ENCODE measurements at places on chromosomes 3 and 15.
A peak's percentile ranks its signal among the peaks of the same experiment; 100 is the strongest.

DNA sequence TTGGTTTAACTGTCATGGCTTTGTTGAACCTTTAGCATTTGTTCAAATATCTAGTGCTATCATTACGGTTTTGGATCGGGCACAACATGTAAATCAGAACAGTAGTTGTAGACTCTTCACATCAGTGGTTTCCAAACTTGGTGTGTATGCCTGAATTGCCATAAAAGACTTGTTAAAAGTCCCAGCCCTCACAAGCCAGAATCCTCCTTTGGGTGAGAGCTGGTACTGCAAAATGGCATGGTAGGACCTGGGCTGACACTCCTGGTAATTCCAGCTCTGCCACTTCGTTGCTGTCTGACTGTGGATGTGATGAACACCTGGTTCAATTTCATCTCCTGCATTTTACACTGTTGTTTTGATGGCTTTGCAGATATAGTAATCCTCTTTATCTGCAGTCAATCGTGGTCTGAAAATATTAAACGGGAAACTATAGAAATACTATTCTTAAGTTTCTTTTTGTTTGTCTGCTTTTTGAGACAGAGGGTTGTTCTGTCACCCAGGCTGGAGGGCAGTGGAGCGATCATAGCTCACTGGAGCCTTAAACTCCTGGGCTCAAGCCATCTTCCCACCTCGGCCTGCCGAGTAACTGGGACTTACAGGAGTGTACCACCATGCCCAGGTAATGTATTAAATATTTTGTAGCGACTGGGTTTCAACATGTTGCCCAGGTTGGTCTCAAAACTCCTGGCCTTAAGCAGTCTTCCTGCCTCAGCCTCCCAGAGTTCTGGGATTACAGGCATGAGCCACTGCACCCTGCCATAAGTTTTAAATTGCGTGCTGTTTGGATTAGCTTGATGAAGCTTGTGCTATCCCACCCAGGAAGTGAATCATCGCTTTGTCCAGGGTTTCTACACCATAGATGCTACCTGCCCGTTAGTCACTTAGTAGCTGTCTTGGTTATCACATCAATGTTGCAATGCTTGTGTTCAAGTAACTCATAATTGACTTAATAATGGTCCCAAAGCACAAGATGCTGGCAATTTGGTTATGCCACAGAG lies 61.6 kb downstream of the RAB7A start:
- DNase-seq, result peak; percentile 45

DNA sequence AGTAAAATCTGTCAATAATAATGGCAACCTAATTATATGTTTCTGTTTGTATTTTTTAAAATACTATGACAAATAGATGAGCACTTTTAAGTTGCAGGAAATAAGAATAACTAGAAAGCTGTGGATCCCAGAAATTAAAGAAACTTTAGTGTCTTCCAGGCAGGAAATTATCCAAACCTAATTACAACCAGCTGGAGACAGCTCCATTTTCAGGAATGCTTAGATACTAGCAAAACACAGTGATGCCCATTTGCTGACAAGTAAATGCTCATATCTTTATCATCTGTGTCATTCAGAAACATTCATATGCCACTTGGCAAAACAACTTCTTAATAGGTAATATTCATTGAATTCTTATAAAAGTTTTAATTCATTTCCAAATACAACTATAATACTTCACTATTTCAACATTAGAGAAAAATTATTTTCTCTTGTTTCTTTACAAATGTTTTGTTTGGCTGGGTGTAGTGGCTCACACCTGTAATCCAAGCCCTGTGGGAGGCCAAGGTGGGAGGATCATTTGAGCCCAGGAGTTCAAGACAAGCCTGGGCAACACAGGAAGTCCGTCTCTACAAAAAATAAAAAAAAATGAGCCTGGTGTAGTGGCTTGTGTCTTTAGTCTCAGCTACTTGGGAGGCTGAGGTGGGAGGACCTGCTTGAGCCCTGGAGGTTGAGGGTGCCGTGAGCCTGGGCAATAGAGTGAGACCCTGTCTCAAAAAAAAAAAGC lies 169.1 kb upstream of the TSPAN3 start:
- DNase-seq, result no peak

DNA sequence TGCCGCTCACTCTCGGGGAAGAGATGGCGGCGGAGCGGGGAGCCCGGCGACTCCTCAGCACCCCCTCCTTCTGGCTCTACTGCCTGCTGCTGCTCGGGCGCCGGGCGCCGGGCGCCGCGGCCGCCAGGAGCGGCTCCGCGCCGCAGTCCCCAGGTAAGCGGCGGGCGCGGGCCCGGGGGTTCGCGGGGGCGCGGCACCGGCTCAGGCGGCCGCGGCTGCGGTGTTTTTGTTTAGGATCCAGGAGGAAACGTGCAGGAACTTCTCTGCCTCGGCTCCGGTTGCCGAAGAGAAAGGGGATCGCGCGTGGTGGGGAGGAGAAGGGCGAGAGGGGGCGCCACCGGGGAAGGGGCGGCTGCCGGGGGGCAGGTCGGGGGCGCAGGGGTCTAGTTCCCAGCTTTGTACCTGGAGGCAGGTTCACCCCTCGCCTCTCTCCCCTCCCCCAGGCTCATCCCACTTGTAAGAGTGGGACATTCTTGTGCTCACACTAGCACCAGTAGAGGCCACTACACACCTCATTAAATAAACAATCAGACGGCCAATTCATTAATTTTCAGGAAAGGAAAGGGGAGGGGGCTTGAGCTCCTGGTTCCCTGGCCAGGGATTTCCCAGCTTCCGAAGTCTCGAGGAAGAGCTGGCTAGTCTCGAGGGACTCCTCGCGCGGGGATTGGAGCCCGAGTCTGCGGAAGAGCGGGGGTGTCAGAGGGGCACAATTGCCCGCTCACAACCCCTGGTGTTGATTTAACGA lies 562 bp downstream of the NEO1 start:
- peak; percentile 36 for DNase-seq

GRCh38 chr3:151949706-151950105 lies 76.3 kb downstream of the SUCNR1 start:
- no peak for DNase-seq

DNA sequence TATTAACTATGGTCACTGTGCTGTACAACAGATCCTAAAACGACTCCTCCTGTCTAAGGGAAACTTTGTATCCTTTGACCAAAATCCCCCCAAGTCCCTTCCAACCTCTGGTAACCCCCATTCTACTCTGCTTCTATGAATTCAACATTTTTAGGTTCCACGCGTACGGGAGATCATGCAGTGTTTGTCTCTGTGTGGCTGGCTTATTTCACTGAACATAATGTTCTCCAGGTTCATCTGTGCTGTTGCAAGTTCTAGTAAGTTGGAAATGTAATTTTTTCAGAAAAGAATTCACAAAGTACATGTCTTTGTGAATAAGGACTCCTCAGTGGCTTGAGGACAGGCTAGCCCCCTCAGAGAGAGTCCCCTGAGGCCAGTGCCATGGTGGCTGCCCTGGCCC lies 66.1 kb downstream of the ATP10A start:
- no peak for DNase-seq

- no peak for DNase-seq
Measured at GRCh38 chr3:184237807-184238206, 8.4 kb downstream of the VWA5B2 start.

All from Kasumi-1 (cell line).